Metanephros (tissue), 2 donors: ENCODE measurements at places on chromosomes 3 and 15. TPM values are rescaled to one million over a fixed set of nuclear protein-coding genes. Genes with fewer than 3 reads are reported as not detected.

Gene FAM219B
- total RNA-seq = 54.7 TPM

Gene GPR171
- 13.7 TPM for total RNA-seq

Gene FANCD2OS
- total RNA-seq = not detected

Gene NOX5
- 0.23 TPM for total RNA-seq

Gene COL6A5
- total RNA-seq = 0.06 TPM

Gene PPP1R14D
- not detected for total RNA-seq

Gene FOXB1
- not detected for total RNA-seq

Gene ADAMTS7
- total RNA-seq = 37.3 TPM

Gene OIP5
- total RNA-seq = 6.4 TPM

Gene RPL22L1
- 22.9 TPM for total RNA-seq
